ENCODE measurements at places on chromosomes 2 and 18. TPM values are rescaled to one million over a fixed set of nuclear protein-coding genes. Genes with fewer than 3 reads are reported as not detected.
A peak's percentile ranks its signal among the peaks of the same experiment; 100 is the strongest.

GRCh38 chr2:199433204-199433832, 24.4 kb downstream of the SATB2 start:
- H3K27me3 ChIP-seq: no peaks in the 10 kb centered on the region
- peaks cover 18% of the 10 kb centered on the region for H3K4me1 ChIP-seq
- peak overlapping the region; percentile 8 for H3K27ac ChIP-seq
- no peak overlapping the region for H3K4me3 ChIP-seq
- H3K36me3 ChIP-seq: peaks cover 48% of the 10 kb centered on the region
- DNase-seq: no peak

DNA sequence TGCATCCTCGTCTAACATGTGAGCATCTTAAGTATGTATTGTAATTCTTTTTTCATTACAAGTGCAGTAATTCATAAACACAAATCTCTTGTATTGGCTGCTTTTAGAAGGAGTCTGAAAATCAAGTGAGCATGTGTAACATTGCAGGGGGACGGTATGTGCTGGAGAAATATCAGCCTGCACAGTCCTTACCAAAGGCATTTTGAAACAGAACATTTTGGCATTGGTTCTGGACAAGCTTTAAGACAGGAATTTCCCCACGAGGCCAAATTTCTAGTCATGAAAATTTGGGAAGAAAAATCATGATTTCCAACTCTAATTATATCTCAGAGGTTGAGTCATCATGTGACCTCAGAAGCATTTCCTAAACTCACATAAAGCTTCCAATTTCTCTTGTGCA, 24.7 kb upstream of the NRP2 start:
- peaks cover 44% of the 10 kb centered on the region for H3K4me1 ChIP-seq
- H3K27me3 ChIP-seq: no peaks in the 10 kb centered on the region
- DNase-seq: no peak
- no peaks in the 10 kb centered on the region for H3K36me3 ChIP-seq
- no peak overlapping the region for H3K27ac ChIP-seq
- H3K4me3 ChIP-seq: no peak overlapping the region

DNA sequence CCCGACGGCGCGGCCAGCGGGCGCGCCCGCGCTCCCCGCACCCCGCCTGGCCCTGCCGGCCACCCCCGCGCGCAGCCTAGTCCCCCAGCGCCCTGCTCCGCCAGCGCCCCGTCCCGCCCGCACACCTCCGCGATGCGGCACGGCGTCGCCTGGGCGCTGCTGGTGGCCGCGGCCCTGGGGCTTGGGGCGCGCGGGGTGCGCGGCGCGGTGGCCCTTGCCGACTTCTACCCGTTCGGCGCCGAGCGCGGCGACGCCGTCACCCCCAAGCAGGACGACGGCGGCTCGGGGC, 232 bp downstream of the SNED1 start:
- peak overlapping the region; percentile 78 for H3K4me3 ChIP-seq
- no peak for DNase-seq
- H3K27me3 ChIP-seq: no peaks in the 10 kb centered on the region

PLEK gene
- 0.36 TPM for total RNA-seq

DNA sequence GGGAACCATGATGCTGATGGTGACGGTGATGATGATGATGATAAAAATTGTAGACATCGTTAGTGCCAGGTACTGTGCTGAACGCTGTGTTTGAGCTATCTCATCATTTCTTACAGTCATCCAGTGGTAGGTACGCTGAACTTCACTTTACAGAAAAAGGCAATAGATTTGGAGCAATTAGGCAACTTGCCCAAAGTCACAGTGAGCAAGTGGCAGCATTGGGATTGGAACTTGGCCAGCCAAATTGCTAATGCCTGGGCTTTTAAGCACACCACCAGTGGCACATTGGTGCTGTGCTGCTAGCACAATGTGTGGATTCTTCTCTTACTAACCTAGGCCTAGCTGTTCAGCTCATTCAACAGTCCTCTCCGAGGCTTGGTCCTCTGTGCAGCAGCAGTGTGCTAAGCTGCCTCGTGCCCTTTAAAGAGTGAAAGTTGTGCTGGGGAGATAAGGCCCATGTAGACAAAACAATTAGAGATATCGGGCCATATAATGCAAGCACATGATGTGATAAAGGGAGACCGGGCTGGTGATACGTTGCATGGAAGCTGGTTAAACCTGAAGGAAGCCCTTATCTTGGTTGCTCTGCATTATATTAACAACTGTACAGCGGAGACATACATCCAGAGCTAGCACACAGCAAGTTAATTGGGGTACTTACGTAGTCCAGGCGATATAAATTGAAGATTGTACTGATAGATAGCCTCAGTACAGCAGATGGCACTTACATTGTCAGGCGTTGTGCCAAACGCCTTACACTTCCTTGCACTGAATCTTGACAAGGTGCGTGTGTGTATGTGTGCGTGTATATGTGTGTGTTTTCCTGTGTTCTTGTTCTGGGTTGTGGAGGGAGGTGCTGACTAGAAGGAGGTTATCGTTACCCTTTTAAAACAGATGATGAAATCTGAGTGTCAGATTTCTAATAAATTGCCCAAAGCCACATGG, 28.4 kb downstream of the HK2 start:
- no peak overlapping the region for H3K27ac ChIP-seq
- no peak for DNase-seq
- H3K4me1 ChIP-seq: peaks cover 17% of the 10 kb centered on the region
- H3K4me3 ChIP-seq: no peak overlapping the region

GRCh38 chr2:15666861-15667808, 75.5 kb downstream of the DDX1 start:
- H3K36me3 ChIP-seq: no peaks in the 10 kb centered on the region
- peaks cover 11% of the 10 kb centered on the region for H3K4me1 ChIP-seq
- H3K27me3 ChIP-seq: no peaks in the 10 kb centered on the region
- no peak overlapping the region for H3K27ac ChIP-seq
- no peak for DNase-seq

COL4A4 gene
- 0.36 TPM for total RNA-seq

FOXD4L1 gene
- total RNA-seq: under 0.01 TPM

GRCh38 chr2:48092846-48093803, 186.8 kb upstream of the FBXO11 start:
- peak; percentile 8 for DNase-seq
- H3K4me3 ChIP-seq: no peak overlapping the region
- H3K4me1 ChIP-seq: peaks cover 4% of the 10 kb centered on the region
- no peak overlapping the region for H3K27ac ChIP-seq
- H3K36me3 ChIP-seq: no peaks in the 10 kb centered on the region

Data from osteoblast (primary cell).